ENCODE measurements at places on chromosomes 4 and X.

- DNase-seq = no peak
These were observed 60.5 kb downstream of the TBC1D14 start for GRCh38 chr4:6969826-6970800.

DNA sequence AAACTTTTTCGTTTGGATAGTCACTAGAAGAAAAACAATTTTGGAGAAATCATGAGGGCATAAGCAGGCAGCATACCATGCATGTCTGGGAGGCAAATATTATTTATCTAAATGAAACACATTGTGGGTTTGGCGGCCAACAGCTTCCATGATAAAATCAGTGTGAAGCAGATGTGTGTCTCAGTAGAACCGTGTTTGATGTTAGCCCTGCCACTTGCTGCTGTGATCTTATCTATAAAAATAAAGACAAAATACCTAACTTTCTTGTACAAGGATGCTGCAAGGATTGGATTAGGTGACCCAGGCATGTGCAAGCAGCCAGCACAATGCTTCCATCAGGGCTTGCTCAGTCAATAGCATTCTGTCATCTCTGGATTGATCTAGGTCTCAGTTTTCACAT, 341.4 kb downstream of the PACRGL start:
- no peak for DNase-seq

- DNase-seq = peak; percentile 35
These were observed 392.8 kb upstream of the NR3C2 start for GRCh38 chr4:148834804-148835631.

DNA sequence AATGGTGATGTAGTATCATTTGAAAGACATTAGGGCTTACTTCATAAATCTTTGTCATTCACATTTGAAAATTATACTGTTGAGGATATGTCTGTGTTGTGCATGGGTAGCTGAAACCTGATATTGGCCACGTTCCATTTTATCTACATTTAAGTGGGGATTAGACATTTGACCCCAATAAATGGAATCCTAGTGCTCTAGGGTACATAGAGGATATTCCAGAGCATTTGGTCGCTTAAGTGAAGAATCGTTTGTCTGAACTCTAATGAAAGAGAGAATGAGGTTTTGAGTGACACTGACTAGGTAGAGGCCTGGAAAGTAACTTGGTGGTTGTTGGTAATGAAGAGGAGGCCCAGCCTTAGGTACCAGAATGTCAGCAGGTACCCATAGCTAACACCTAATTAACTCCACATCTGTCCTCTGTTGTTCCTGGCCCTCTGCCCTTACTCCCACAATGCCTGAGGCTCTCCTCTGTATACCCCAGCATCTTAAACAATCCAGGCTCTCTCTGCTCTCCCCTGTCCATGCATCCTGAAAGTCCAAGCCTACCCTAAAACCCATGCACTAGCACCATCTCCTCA, 299.5 kb upstream of the KLF3 start:
- no peak for DNase-seq

GRCh38 chrX:136497556-136498052, at the start of gene HTATSF1:
HTATSF1 (plus strand) TSS chrX:136497592; CDS start chrX:136497685, 93 bp downstream.
- DNase-seq = no peak

DNA sequence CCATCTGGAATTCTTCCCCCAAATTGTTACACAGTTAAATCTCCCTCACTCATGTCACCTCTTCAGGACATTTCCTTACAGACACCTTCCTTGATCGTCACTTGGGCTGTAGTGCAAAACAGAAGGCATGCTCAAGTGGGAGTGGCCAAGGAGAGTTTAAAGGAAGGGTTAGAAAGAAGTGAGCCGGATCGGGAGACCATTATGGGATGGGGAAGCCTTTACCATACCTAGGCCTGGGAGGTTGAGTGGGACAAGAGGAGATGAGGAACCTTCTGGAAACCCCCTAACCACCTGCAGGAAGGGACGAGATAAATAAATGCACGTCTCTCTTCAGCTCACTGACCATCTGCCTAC, 102.7 kb downstream of the UCHL1 start:
- no peak for DNase-seq

- DNase-seq = peak; percentile 32
These were observed 737 bp downstream of the FGF2 start for GRCh38 chr4:122827258-122827878.

DNA sequence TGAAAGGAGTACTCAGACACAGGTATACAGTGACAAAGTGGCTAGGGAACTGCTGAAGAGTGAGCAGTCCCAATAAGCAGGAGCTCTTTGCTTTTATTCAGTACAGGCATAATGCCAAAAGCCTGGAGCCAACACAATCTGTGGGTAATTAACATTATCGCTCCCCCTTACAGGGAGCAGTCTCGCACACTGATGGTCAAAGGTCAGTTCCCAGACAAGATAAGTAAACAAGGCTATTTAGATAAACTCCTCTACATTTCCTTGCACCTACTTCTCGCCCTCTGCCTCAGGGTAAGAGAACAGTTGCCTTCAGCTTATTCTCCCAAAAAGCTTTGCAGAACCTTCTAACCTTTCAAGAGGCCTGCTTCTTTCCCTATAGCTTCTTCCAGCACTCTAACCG, 73.9 kb upstream of the TAF9B start:
- no peak for DNase-seq

- DNase-seq = no peak
These were observed 104.4 kb downstream of the ASMT start for GRCh38 chrX:1719270-1719669.

DNA sequence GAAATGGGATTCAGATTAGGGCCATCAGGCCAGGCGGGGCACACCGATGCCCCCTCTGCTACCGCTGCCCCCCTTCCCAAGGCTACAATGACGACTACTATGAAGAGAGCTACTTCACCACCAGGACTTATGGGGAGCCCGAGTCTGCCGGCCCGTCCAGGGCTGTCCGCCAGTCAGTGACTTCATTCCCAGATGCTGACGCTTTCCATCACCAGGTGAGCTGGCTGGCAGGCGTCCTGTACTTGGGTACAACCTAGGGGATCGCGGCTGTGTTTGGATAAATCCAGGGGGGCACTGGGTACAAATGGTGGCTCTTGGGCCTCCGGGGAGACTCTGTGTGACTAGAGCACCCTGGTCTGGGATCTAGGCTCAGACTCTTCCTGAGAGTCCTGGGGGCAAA, 1.1 kb downstream of the EMD start:
- no peak for DNase-seq

GRCh38 chr4:69995526-69996016, at the start of gene STATH:
STATH (plus strand) TSS chr4:69995966; CDS start chr4:69998438, 2,472 bp downstream.
- DNase-seq = no peak

GRCh38 chrX:9340598-9341290, 124.1 kb upstream of the TBL1X start:
- peak; percentile 57 for DNase-seq

DNA sequence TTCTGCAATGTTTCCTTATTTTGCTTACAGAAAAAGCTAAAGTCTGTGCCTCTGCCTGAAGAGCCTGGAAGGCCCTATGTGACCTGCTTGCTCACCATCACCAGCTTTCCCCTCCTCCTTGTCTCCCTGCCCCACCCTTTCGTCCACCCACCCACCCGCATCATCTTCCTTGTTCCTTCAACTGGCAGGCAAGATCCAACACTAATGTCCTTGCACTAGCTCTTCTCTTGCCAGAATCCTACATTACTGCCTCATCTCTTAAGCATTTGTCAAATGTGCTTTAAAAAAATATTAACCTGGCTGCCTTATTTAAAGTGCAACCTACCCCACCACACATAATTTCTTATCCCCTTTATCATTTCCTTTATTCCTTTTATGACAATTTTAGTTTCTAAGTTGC, 165.1 kb upstream of the PPP3CA start:
- DNase-seq = no peak

DNA sequence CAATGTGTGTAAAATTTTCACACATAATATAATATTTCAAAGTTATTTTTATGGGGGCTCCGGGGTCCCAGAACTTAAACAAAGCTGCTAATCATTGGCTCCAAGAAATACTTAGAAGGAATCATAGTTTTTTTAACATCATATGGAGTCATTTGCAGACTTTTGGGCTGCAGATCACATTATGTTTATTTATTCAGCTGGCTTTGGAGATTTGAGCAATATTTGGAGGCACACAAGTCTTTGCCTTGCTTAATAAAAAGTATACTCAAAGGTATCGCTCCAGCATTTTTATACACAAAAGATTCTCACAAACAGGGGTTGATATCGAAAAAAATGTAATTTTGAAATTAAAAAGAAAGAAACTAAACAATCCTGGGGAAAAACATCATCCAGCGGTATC, 382.5 kb upstream of the TENM3 start:
- no peak for DNase-seq

GRCh38 chrX:1600406-1601050, 9.1 kb downstream of the AKAP17A start:
- no peak for DNase-seq

DNA sequence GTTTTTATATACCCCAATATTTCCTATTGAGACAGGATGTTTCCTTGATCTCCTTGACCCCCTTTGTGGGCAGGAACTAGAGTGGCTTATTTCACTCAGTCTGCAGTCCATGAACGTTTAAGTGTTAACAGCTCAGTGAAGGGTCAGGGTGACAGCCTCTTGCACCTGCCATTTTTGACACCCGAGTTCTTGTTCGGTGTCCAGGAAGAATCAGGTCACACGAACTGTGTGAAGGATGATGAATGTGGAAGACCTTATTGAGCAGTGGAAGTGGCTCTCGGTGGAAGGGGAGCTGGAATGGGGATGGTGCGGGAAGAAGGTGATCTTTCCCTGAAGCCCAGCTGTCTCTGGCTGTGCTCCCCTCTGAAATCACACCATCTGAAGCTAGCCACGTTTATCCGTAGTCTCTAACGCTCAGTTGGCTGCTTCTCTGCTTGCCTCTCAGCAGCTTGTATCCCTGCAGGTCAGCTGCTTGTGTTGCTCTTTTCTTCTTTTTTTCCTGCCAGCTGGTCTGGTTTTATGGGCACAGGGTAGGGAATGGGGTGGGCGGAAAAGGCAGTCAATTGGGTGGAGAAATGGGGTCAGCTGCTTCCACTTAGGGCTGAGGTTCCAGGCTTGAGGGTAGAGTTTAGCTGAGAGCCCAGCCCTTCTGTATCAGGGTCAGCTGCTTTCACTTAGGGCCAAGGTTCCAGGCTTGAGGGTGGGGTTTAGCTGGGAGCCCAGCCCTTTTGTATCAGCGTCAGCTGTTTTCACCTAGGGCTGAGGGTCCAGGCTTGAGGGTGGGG, 29.0 kb upstream of the CCNG2 start:
- no peak for DNase-seq

GRCh38 chr4:41322617-41323016, 65.9 kb downstream of the UCHL1 start:
- DNase-seq = no peak

GRCh38 chr4:183136855-183137254, 37.8 kb downstream of the WWC2 start:
- DNase-seq = no peak

GRCh38 chr4:188976644-188977115, 837.4 kb downstream of the TRIML1 start:
- DNase-seq = no peak

DNA sequence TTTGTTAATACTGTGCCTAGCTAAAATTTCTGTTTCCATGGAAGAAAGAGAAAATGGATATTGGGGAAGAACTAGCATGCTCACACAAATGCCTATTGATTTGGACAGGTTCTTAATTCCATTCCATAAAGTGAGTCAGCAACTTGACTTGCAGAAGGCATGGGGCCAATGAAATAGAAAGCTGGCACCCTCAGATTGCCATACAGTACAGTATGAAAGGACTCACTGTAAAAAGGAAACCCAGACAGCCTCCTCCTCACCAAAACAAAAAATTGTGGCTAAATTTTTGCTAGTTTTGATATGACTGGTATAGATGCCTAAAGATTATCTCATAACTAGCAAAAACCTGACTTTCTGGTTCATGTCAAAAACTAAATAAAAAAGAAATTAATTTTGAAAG, 11.2 kb upstream of the TAB3 start:
- no peak for DNase-seq

DNA sequence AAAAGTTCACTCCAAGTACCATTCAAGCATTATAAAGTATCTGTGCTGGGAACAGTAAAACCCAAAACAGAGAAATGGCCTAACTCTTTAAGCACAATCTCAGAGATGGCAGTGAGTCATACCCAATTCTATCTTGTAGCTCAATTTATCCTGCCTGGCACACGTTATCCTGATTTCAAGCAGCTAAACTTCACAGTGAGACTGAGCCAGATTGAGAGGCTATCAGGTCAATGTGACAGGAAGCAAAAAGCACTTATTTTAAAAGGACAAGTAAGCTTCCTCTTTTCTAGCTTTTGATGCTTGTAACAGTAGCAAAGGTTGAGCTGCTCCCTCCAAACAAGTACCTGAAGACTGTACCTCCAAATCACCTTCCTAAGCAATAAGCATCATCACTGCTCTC, 324.9 kb downstream of the NAF1 start:
- no peak for DNase-seq

GRCh38 chr4:2832309-2832980, 11.2 kb upstream of the ADD1 start:
- DNase-seq = peak; percentile 83

Data from naive B cell (primary cell).